Prostate gland (tissue), 2 donors: ENCODE measurements at places on chromosomes 6 and 20. TPM values are rescaled to one million over a fixed set of nuclear protein-coding genes. Genes with fewer than 3 reads are reported as not detected.
A peak's percentile ranks its signal among the peaks of the same experiment; 100 is the strongest.

- no peak for DNase-seq
These were observed 79.5 kb upstream of the PREP start for GRCh38 chr6:105482227-105482844.

DNA sequence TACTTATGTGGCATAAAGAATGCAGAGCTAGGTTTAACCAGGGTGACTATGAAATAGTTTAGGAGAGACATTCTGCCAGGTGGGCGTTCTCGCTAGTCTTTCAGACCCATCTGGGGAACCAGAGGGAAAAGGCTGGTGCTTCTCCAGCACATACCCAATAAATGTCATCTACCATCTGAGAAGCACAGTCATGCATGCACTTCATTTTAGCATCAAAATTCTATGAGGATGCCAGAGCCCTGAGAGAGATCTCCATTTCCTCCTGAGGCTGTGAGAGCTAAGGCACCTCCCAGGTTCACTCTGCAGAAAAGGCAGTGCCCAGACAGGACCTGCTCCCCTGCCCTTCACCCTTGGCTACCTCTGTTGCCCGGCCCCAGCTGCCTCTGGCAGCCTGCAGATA is 231.7 kb upstream of the PRND start:
- DNase-seq = no peak

DNA sequence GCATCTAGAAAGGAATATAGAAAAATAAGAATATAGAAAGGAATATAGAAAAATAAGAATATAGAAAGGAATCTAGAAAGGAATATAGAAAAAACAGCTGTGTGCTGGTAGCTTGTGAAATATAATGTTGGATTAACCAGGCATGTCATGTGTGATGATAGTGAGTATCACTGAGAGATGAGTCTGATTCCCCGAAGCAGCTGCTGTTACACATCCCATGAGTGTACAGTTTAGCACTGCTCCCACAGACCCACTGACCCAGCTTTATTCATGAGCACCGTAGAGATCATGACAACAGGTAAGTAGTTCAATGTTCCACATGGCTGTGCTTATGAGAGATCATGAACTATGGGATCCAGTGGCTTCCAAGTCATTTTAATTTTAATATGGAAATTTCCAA is 64.8 kb downstream of the SLC22A3 start:
- DNase-seq = no peak

- no peak for DNase-seq
These were observed 70.0 kb downstream of the CPNE5 start for GRCh38 chr6:36769183-36769675.

- peak; percentile 36 for DNase-seq
These were observed 501.5 kb upstream of the FLRT3 start for GRCh38 chr20:14838663-14839628.

GRCh38 chr6:14075095-14075503 is 42.5 kb upstream of the CD83 start:
- DNase-seq = no peak

- DNase-seq = no peak
These were observed 446.7 kb downstream of the BCKDHB start for GRCh38 chr6:80553071-80553740.

DNA sequence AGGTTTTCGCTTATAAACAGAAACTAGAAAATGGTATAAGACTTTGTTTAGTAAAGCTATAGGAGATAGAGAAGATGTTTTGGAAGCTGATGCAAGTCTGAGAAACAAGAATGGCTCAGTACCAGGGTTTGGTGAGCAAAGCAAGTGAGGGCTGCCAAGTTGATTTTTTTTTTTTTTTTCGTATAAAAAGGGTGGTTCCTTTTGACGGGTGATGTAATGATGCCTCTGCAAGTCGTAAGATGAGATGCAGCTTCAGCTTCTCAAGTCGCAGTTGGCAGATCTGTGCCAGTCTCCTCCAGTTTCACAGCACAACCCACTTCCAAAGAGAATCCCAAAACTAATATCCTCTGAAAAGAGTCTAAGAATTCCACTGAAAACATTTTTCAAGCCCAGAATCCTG is 252.8 kb upstream of the CDH4 start:
- no peak for DNase-seq

Gene TP53INP2
- 26.0 TPM for total RNA-seq

Gene ZC2HC1B
- not detected for total RNA-seq

Gene C6orf132
- 30.8 TPM for total RNA-seq

Gene IL22RA2
- not detected for total RNA-seq

Gene C20orf144
- total RNA-seq = 0.91 TPM

Gene CLVS2
- 3.0 TPM for total RNA-seq

Gene OR2H2
- not detected for total RNA-seq

Gene RBM24
- total RNA-seq = 4.4 TPM

Gene TENT5A
- total RNA-seq = 11.9 TPM
